ENCODE measurements at places on chromosomes 7 and 10.

- DNase-seq = no peak
These were observed 10.7 kb downstream of the CBLL1 start for GRCh38 chr7:107754642-107755041.

- no peak for DNase-seq
These were observed 138.7 kb downstream of the SLC25A13 start for GRCh38 chr7:96183163-96183670.

DNA sequence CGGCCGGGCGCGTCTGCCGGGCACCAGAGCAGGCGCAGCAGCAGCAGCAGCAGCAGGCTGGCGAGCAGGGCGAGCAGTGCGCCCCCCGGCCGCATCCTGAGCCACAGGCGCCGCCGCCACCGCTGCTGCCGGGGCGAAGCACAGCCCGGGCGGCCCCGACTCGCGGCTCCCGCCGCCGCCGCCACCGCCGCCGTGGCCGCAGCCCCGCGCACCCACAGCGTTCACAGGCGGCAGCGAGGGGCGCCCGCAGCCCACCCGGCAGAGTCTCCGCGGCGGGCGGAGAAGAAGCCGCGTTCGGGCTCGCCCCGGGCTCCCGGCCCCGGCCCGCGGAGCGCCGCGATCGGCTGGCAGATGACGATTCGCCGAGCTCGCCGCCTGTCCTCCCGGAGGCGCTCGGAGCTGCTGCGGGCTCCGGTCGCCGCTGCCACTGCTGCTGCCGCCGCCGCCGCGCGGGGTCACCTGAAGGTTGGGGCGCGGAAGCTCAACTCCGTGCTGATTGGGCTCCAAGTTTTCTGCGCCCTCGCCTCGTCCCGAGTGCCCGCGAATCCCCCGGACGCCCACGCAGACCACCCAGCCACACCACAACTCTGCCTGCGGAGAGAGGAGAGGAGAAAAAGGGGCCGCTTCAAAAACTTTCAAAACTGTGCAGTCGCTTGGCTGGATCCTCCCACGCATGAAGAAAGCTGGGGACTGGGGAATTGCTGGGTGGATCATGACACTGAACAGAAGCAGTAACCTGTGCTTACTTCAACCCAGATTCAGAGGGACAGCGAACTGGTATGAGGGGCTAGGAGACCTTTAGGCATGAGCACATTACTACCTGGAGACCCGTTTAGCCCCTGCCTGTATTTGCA, at the start of gene ST8SIA6:
ST8SIA6 (minus strand) TSS at position 435 of the 854 bp plus-strand sequence; CDS start at position 95, 340 bp downstream.
- peak; percentile 13 for DNase-seq

- peak; percentile 43 for DNase-seq
These were observed 3.4 kb upstream of the SMARCD3 start for GRCh38 chr7:151251689-151252560.

DNA sequence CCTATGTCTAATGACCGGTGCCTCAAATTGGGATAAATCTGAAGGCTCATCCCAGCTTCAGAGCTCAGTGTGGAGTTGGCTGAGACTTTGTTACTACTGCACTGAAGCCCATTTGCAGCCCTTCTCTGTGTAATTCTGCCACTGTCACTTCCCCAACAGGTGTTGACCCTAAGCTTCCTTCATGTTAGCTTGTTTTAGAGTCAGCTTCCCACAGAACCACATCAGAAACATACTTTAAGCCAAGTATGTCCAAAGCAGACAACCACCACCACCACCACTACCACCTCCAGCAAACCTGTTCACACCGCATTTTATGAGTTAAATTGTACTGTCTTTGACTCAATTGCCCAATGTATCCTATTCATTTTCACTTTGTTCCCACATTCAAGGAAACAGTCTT, 25.2 kb upstream of the GNAT3 start:
- DNase-seq = no peak

DNA sequence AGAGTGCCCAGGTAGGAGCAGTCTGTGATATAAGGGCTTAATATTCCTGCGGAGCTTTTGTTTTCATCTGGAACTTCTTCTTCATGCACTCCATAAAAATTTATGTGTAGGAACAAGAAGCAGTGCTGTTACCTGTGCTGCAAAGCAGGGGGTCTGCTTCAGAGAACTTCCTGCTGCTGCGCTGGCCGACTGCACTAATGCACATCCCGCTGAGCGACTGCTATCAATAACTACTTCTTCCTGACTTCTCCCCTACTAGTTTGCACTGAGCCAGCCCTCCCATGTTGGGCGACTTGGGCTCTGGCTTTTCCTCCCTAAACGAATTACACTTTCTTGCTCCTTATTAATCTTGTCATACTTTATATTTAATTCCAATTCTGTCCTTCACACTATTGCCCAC, 150.3 kb downstream of the NEBL start:
- DNase-seq = no peak

All from HT1080 (cell line).